ENCODE measurements at places on chromosomes 7 and 10. TPM values are rescaled to one million over a fixed set of nuclear protein-coding genes. Genes with fewer than 3 reads are reported as not detected.

The NUTM2D gene
- total RNA-seq: 0.74 TPM

The GPER1 gene
- 0.18 TPM for total RNA-seq

The DNA2 gene
- total RNA-seq: 40.6 TPM

DNA sequence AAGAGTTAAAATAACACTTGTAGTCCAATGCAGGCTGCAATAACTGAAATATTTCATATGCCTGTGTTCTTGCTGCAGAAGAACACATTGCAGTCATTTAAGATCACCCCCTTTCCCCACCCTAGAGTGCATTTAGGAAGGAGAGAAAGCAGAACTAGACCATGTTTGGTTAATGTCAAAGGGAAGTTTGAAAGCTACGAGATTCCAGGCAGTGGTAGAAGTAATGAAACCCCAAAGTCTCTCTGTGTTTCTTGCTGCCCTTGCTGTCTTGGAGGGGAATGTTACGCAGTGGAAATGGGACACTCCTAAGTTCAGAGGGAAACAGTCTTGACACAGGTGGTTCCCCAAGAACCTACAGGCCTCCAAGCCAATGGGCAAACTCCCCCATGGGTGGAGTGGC lies 242.9 kb downstream of the PTEN start:
- no peak for DNase-seq

GRCh38 chr10:86068231-86069054 lies 298.2 kb downstream of the GRID1 start:
- DNase-seq: no peak

DNA sequence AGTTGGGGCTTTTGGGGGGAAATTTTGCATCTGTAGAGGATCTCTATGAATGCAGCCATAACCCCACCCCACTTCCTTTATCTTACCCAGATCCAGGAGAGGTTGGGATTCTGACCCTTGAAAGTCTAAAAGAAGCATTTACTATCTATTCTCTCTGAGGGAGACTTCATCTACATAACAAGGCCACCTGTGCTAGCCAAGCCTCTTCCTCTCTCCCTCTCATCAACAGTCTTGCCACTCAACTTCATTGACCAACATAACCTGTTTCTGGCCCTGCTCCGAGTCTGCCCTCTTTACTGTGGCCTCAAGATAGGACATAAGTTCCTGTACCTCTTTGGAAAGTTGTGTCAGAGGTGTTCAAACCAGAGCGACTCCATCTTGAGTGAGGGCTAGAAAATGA lies 19.4 kb downstream of the TUBAL3 start:
- DNase-seq: no peak

GRCh38 chr10:34254596-34254995 lies 560.5 kb downstream of the PARD3 start:
- peak; percentile 63 for DNase-seq

Data from activated CD8-positive, alpha-beta T cell treated with anti-CD3 and anti-CD28 coated beads for 36 hours (primary cell).